ENCODE measurements at places on chromosomes 12 and 14. TPM values are rescaled to one million over a fixed set of nuclear protein-coding genes. Genes with fewer than 3 reads are reported as not detected.

PHC1 gene
- total RNA-seq, result 24.4 TPM

DNA sequence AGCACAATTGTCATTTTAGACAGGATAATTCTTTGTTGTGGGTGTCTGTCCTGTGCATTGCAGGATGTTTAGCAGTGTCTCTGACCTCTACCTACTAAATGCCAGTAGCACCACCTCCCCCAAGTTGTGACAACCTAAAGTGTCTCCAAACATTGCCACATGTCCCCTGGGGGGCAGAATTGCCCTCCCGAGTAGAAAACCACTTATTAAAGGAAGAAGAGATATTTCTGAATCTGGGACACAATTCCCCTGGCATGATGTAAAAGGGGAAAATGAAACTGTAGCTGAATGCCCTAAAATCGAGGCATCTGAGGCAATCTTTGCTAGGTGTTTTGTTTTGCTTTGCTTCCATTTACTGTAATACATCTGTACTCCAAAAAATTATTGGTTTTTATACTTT, 116.8 kb upstream of the NAP1L1 start:
- no peak for DNase-seq

DNA sequence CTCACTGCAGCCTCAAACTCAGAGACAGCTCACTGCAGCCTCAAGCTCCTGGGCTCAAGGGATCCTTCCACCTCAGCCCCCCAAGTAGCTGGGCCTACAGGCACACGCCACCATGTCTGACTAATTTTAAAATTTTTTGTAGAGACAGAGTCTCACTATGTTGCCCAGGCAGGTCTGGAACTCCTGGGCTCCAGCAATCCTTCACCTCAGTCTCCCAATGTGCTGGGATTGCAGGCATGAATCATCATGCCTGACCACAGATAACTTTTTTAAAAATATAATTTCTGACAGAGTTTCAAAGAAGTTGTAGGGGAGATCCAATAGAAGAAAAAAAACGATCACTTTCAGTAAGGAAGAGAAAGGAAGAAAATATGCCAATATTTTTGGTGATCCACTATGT, 189.7 kb upstream of the CDKN3 start:
- no peak for DNase-seq

DNA sequence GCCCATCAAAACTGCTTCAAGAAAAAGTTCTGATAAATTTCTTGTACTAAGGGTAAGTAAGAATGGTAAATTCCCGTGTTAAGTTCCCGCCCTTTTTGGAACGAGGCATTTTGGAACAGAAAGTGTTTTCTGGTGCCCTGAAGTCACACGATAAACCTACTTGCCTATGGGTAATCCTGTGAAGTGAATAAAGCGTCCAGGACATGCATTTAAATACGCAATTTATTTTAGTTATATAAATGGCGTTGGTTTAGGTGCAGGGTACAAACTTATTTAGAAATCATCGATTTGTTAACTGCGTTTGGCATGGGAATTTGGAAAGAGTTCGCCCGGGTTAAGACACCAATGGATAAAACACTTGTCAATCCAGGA, 715 bp upstream of the RAP1B start:
- DNase-seq, result no peak

CDH24 gene
- total RNA-seq, result 17.7 TPM

DNA sequence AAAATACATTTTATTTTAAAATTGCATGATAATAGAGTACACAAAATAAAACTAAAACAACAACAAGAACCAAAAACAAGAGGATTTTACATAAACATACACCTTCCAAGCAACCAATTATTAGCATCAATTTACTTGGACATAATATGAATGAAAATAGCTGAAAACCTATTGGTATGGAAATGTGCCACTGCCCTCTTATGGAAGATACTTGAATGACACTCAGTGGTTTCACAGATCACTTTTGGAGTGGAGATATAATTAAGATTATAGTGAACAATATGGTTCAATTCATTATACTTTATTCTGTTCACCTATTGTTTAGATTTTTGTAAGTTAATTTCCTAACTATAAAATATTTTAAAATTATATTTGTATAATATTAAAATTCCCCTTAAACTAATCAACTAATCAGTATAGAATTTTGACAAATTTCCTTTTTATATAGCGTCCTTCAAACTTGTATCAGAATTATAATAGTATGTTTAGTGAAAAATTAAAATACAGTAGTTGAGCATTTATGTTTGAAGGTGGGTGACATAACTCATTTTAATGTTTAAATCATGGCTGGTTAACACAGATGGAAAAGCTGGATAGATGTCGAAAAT, 70.1 kb downstream of the SLC6A15 start:
- DNase-seq, result peak; percentile 9

GRCh38 chr12:62647586-62647985, 181.0 kb downstream of the MON2 start:
- no peak for DNase-seq

ANKLE2 gene
- 111 TPM for total RNA-seq

PIP4P1 gene
- 19.1 TPM for total RNA-seq
